ENCODE measurements at places on chromosomes 5 and 9.

DNA sequence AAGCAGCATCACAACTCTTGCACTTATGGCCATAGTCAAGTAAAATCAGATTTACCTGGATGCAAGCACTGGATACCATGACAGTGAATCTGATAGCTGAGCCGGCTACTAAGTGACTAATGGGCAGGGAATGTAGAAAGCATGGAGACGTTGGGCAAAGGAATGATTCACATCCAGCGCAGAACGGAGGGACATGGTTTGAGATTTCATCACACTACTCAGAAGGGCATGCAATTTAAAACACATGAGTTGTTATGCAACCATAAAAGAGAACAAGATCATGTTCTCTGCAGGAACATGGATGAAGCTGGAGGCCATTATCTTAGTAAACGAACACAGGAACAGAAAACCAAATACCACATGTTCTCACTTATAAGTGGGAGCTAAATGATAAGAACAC lies 169.1 kb upstream of the PIK3R1 start:
- no peak for DNase-seq

DNA sequence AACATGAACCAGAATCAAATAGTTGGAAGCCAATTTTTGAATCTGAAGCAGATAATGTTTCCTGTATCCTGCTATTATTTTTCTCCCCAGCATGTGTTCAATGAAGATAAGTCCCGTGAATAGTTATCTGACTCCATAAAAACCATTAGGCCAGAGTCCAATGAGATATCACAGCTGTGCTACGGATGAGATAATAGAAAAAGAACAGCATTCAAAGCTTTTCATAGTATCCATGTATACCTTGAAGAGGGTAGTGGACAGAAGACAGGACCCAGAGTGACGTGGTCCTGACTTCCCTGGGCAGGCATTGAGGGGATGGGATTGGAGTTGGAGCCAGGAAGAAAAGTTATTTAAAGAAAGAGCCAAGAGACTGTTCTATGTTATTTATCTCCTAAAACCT lies 50.7 kb upstream of the C6 start:
- DNase-seq = no peak

GRCh38 chr9:31799953-31800609 lies 584.4 kb upstream of the ACO1 start:
- DNase-seq = no peak

- DNase-seq = no peak
Observed at GRCh38 chr9:114093031-114093471, 6.0 kb downstream of the KIF12 start.

GRCh38 chr9:114588210-114588609 lies 641 bp downstream of the ATP6V1G1 start:
- no peak for DNase-seq

GRCh38 chr5:52893105-52893504 lies 96.0 kb upstream of the ITGA2 start:
- no peak for DNase-seq

DNA sequence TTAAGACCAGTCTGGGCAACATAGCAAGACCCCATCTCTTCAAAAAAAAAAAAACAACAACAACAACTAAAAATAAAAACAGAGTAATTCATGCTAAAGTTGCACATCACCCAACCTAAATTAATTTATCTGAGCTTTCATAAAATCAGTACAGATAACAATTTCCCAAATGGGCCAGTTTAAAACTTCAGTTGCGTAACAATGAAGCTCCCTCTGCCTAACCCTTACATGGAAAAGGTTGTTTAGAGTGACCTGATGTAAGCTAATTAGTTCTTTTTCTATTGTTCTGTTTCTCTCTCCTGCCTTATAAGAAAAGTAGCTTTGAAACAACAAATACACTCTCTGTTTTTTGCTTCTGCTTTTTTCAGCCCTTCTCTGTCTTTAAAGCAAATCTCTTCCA lies 46.2 kb upstream of the SLC28A3 start:
- no peak for DNase-seq

DNA sequence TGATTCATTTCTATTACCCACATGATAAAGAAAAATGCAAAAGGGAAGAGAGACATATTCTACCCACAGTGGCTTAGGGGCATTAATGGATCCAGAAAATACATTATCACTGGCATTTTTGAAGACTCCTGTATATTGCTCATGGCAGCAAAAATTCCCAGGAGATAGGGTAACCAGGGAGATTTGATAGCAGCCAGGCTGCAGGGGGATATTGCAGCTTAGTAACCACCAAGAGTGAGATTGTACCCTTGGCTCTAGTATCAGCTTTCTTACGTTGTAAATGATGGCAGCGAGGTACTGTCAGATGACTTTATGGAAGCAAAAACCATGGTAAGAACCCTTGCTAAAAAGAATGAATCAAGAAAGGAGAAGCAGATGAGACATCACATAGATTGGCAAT lies 19.8 kb upstream of the ALDH1A1 start:
- no peak for DNase-seq

- DNase-seq = no peak
Observed at GRCh38 chr5:104045987-104046386, 483.4 kb upstream of the NUDT12 start.

GRCh38 chr9:73137914-73138313 lies 13.8 kb upstream of the ANXA1 start:
- no peak for DNase-seq

GRCh38 chr9:130858739-130859705 lies 24.0 kb downstream of the ABL1 start:
- DNase-seq = no peak

DNA sequence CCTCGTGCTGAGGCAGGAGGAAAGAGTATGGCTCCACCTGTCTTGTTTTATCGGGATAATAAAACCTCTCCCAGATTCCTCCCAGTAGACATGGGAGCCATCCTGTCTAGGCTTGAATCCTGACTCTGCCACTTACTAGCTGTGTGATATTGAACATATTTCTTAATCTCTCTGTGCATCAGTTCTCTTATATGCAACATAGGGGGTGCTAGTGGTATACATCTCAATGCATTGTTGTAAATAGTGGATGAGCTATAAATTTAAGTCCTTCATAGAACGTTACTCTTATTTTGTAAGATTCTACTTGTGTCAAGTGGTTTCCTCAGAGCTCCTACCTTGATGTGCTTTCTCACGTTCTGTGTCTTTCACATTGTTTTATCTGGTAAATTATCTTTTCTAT lies 417.7 kb upstream of the POU5F2 start:
- no peak for DNase-seq

GRCh38 chr9:136662326-136662655 lies 425 bp upstream of the EGFL7 start:
- no peak for DNase-seq

GRCh38 chr5:178231539-178232123 lies 971 bp downstream of the PHYKPL start:
- no peak for DNase-seq

- no peak for DNase-seq
Observed at GRCh38 chr5:157245886-157246285, 20.0 kb upstream of the CYFIP2 start.

DNA sequence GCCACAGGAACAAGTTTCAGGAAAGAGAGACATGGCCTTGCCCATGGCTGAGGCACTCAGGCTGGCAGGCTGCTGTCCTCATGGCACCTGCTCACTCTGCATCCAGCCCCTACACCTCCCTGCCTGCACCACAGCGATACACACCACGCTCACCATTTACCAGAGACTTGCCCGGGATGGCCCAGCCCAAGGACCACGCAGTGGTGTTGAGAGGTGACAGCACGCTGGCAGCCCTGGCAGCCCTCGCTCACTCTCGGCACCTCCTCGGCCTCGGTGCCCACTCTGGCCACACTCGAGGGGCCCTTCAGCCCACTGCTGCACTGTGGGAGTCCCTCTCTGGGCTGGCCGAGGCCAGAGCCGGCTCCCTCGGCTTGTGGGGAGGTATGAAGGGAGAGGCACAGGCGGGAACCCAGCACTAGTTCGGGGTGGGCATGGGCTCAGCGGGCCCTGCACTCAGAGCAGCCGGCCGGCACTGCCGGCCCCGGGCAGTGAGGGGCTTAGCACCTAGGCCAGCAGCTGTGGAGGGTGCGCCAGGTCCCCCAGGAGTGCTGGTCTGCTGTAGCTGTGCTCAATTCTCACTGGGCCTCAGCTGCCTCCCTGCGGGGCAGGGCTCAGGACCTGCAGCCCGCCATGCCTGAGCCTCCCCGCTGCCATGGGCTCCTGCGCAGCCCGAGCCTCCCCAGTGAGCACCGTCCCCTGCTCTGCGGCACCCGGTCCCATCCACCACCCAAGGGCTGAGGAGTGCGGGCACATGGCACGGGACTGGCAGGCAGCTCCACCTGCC lies 20.3 kb downstream of the ZDHHC11B start:
- no peak for DNase-seq

GRCh38 chr5:11387382-11387781 lies 516.9 kb downstream of the CTNND2 start:
- no peak for DNase-seq

DNA sequence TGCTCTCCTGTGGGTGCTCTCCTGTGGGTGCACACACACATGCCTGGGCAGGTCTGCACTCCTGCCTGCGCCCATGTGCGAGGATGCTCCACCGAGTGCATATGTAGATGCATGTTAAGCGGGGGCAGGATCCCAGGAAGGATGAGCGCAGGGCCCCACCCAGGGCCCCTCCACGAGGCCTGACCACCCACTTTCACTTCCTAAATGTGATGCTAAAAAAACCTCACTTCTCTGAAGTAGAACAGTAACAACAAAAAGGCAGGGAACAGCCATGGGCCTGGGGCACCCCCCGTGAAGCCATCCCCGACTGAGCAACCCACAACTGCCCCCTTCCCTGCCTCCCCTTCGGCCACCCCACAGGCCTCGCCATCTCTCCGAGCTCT lies 48.2 kb upstream of the SARDH start:
- no peak for DNase-seq

- DNase-seq = no peak
Observed at GRCh38 chr5:172005708-172006320, 624 bp downstream of the FBXW11 start.

- no peak for DNase-seq
Observed at GRCh38 chr5:128774605-128775004, 190.7 kb upstream of the SLC27A6 start.

GRCh38 chr5:178460174-178460573 lies 130.0 kb downstream of the COL23A1 start:
- DNase-seq = no peak

- no peak for DNase-seq
Observed at GRCh38 chr5:138870611-138871010, 4.5 kb downstream of the LRRTM2 start.

DNA sequence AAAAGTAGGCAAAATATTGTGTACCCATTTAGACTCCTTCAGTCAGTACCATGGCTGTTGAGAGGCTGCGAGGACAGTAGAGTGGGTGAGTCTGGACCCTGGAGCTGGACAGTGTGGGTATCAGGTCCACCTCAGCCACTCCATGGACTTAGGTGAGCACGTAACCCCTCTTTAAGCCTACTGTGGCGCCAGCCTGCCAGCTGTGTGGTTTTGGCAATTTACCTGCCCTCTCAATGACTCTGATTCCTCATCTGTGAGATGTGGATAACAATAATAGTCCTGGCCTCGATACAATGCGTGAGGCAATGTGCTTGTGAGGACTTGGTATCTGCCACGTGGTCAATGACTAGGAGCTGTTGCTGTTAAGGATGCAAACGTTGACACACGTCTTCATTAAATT lies 17.9 kb downstream of the SLC1A3 start:
- no peak for DNase-seq

GRCh38 chr9:76310991-76311390 lies 83.2 kb downstream of the RFK start:
- no peak for DNase-seq

- no peak for DNase-seq
Observed at GRCh38 chr5:108911055-108911454, 163.4 kb downstream of the FER start.

- no peak for DNase-seq
Observed at GRCh38 chr9:126435105-126435504, 108.5 kb downstream of the MVB12B start.

DNA sequence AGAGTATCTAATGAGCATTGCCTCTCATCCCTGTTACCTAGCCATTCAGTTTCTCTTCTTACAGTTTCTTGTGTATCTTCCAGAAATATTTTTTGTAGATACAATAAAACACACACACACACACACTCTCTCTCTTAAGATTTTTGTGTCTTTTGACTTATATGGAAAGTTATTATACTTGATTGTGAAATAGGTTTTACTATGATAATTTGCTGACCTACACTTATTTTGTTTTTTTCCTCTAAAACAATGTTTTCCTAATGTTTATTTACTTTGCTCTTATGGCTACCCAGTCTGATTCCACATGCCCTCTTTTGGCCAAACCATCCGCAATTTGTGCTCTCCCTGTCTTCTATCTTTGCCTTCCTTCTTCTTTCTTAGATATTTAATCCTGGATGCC lies 25.3 kb downstream of the LRRTM2 start:
- no peak for DNase-seq

DNA sequence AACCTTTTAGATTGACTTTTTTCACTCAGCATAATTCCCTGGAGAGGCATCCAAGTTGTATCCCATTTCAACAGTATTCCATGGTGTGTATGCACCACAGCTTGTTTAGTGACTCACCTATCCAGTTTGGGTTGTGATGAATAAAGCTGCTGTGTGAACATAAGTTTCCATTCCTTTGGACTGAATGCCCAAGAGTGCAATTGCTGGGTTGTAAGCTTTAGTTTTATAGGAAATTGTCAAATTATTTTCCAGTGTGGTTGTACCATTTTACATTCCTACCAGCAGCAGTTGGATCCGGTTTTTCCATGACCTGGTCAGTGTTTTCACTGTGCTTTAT lies 60.9 kb upstream of the TMED7 start:
- no peak for DNase-seq

GRCh38 chr9:109512170-109512756 lies 14.2 kb upstream of the PTPN3 start:
- no peak for DNase-seq

DNA sequence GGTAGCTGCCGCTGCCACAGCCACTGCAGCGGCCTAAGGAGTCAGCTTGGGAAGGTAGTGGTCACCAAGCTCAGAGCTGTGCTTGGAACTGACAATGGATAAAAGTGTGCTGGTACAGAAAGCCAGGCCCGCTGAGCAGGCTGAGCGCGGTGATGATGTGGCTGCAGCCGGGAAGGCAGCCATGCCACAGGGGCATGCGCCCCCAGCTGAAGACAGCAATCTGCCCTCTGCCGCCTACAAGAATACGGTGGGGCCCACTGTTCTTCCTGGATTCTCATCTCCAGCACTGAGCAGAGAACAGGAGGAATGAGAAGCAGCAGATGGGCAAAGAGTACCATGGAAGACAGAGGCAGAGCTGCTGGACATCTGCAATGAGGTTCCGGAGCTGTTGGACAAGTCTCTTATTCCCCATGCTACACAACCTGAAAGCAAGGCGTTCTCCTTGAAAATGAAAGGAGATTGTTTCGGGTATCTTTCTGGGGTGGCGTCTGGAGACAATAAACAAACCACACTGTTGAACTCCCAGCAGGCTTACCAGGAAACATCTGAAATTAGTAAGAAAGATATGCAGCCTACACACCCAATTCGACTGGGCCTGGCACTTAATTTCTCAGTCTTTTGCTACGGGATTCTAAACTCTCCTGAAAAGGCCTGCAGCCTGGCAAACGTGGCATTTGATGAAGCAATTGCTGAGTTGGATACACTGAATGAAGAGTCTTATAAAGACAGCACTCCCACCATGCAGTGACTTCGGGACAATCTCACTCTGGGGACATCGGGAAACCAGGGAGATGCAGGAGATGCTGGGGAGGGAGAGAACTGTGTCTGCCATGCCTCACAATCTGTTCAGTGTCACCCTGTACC lies 22.8 kb upstream of the ANKRD18A start:
- DNase-seq = no peak

- no peak for DNase-seq
Observed at GRCh38 chr9:84811072-84811750, 141.7 kb downstream of the NTRK2 start.
